GM19239 (cell line): ENCODE measurements at places on chromosomes 13 and 19.

GRCh38 chr19:43575156-43575950, at the start of the genes PINLYP and XRCC1:
Gene PINLYP (plus strand): TSS chr19:43575801. CDS start chr19:43577192, 1,391 bp downstream.
Gene XRCC1 (minus strand): TSS chr19:43575527. CDS start chr19:43575458, 69 bp downstream.
- peak; percentile 92 for DNase-seq

GRCh38 chr19:42255766-42256745, 1.1 kb upstream of the ERF start:
- no peak for DNase-seq

DNA sequence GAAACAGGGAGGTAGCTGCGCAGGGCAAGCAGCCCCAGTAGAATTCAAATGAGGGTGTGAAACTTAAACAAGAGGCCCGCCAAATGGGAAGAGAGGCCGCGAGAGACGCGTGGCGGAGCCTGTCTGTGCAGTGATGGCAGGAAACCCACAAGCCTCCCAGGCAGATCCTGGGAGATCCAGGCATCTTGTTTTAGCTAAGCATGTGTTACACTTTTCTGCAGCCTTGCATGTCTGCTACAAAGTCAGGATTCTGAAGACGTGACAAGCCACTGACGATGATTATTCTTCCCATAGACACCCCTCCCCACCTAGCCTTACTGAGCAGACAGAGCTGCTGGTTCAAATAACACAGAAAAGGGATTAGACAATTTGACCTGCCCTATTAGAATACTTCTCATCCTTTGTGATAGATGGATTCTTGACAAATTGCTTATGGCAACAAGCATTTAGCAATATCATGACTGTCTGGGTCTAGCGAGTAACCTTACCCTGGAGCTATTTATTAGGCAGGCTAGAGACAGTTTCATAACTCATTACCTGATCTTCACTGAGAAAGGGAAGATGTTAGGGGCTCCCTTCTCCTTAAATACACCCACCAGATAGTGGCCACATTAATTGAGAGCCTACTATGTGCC, 185.2 kb upstream of the IRS2 start:
- DNase-seq: no peak

DNA sequence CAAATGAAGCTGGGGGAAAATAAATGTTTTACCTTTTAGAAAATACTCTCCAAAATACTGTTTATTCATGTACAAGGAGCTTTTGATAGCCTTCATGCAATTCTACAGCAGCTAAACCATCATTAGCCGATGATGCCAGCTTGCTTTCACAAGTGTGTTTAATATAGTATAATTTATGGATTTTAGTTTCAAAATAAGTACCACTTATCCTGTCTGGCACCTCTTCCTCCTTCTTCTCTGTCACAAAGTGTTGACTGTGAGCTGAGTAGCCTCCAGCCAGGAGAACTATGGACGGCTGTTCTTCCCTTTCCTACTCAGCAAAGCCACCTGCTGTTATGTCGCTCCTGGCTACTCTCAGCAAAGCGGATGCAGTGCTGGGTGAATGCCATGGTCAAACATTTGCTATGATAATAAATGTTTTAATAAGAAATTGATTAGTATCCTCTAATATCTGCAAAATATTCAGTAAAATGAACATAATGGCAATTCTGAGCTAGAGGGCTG, 238.2 kb downstream of the LIG4 start:
- no peak for DNase-seq

DNA sequence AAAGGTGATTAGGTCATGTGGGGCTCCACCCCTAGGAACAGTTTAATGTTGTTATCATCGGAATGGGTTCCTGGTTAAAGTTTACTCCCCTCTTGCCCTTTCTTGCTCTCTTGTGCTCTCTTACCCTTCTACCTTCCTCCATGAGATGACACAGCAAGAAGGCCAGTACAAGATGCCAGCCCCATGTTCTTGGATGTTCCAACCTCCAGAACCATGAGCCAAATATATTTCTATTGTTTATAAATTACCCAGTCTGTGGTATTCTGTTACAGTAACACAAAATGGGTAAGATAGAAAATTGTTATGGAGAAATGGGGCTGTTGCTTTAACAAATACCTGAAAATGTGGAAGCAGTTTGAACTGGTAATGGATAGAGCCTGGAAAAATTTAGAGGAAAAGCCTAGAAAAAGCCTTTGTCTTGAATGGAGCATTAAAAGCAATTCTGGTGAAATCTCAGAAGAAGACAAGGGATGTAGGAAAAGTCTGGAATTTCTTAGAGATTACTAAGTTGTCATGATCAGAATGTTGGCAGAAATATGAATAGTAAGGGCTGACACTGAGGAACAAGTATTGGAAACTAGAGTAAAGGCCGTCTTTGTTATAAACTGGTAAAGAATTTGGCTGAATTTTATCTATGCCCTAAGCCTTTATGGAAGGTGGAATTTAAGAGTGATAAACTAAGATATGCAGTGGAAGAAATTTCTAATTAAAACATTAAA, 53.5 kb upstream of the TSC22D1 start:
- DNase-seq: no peak

GRCh38 chr13:85575110-85575509, 224.1 kb downstream of the SLITRK6 start:
- DNase-seq: no peak

DNA sequence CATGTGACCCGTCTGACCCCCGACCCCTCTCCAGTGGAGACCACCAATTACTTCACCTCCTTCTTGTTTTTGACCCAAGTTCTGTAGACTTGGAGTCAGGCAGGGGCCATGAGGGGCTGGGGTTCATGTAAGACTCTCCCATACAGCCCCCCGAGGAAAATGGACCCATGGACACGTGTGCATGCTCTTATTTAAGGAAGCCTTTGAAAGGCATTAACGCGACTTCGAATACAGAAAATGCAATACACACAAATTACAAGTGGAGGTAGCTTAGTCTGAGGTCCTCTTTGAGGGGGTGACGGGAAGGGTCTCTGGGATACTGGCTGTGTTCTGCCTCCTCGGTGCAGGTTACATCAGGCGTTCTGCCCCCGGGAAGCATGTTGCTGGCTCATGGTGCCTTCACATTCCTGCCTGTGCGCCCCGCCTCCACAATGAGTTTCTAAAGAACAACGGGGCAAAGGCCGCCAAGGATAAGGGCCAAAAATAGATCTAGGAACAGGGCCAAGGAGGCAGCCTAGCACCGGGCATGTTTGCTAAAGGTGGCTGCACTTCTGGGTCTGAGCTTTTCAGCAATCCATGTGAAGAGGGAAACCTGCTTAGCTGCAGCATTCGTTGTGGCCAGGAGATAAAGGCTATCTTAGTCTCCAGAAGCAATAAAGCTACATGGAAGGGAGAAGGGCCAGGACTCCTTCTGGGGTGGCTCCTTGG, 54.5 kb downstream of the RAB20 start:
- DNase-seq: no peak

DNA sequence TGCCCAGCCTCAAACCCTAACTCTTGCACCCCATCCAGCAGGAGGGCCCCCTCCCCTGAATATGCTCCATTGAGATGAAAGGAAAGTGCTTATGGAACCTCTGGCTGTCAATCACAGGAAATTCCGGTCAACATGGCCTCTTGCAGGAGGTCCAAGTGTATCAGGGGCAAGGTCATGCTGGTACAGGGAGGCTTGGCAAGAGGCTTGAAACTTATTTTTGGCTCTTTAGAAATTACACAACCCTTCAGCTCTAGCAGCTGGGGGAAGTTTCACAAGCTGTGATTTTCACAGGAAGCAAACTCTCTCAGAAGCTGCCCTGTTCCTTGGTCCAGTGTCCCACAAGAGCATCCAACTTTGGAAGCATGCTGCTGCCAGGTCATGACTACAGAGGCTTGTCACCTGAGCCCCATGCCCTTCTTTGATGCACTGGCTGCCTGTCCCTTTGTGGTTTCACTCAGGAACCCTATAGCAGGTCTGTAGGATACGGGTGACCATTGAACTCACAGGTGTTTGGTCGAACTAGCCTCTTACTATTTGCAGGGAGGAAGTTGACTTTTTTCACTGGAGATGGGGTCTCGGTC, 8.4 kb downstream of the ASF1B start:
- no peak for DNase-seq

GRCh38 chr13:53197424-53197823, 168.8 kb downstream of the OLFM4 start:
- DNase-seq: no peak

DNA sequence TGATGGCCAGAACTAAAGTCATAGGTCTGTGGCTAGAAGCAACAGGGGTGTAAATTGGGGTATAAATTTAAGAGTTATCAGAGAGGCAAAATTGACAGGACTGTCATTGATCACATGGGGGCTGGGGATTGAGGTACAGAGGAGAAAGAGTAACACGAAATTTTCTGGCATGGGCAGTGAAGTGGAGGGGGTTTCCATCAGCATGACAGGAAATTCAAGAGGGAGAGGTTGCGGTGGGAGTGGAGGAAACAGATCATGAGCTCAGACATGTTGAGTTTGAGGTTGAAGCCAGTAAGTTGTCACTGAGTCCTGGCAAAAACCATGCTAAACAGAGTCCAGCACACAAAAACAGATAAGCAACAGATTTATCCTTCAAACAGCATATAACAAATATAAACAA, 192.1 kb upstream of the TSC22D1 start:
- DNase-seq: no peak

DNA sequence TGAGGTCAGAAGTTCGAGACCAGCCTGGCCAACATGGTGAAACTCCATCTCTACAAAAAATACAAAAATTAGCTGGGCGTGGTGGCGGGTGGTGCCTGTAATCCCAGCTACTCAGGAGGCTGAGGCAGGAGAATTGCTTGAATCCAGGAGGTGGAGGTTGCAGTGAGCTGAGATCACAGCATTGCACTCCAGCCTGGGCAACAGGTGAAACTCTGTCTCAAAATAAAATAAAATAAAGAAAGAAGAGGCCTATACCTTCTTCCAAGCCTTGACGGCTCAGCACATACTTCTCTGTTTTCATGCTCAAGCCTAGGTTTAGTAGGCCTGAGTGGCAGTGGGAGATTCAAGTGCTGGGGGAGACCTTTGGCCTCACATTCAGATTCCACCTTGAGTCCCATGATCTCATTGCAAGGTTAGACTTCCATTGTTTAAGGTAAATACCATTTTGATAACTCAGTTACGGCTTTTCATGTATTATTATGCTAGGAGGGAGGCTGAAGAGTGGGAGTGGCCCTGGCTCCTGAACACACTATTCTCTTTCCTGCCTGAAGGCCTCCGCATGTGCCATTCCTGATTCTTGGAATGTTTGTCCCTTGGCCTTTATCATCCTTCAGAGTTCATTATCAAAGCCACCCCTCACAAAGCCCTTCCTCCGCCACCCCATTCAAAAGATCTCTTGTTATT, 1.6 kb upstream of the SPINT2 start:
- no peak for DNase-seq

GRCh38 chr13:41402691-41403511, 54.4 kb upstream of the RGCC start:
- no peak for DNase-seq

- no peak for DNase-seq
Measured at GRCh38 chr13:64925284-64925683, 2304.9 kb downstream of the PCDH9 start.

GRCh38 chr19:48085076-48085475, 25.5 kb downstream of the PLA2G4C start:
- DNase-seq: no peak

GRCh38 chr19:38685666-38686529, 38.4 kb downstream of the ACTN4 start:
- DNase-seq: no peak

DNA sequence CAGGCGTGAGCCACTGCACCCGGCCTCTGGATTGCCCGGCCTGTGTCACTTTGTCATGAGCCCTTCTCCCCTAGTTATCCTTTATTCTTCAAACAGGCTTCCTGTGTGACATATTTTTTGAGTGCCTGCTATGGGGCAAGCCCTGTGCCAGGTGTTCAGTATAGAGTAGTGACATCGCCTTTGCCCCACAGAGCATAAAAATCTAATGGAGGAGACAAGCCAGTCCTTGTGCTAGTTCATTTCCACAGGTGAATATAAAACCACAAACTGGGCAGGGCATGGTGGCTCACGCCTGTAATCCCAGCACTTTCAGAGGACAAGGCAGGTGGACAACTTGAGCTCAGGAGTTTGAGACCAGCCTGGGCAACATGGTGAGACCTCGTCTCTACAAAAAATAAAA, 43.2 kb downstream of the BBC3 start:
- no peak for DNase-seq

- DNase-seq: no peak
Measured at GRCh38 chr13:26052337-26052736, 521 bp upstream of the SHISA2 start.

DNA sequence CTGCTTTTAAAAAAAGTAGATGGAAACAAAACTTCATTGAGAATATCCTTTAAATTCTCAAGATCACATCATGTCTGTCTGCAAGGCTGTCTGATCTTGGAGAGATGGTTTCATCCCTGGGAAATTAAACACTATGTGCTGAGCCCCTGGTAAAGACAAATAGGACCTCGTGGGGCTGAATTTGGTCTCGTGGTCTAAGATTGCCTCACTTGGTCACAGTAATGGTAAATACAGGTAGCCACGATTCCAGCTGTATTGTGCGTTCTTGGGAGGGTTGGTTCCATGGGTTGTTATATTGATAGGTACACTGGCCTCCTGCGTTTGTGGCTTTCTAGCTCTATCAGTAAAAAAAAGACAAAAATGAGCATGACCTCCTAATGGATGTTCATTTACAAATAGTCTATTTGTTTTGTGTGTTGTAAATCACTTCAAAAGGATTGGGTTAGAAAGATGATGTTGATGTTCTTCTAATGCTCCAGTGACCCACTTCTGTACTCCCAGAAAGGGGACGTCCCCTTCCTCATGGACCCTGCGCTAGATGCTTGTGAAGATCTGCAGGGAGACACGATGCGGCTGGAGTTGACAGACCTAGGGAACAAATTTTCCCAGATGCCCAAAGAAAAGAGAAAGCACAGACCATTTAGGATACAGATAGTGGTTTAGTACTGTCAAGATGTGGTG, 1.8 kb downstream of the CEBPG start:
- no peak for DNase-seq

GRCh38 chr19:7294558-7295212, 471 bp upstream of the INSR start:
- peak; percentile 48 for DNase-seq

- DNase-seq: no peak
Measured at GRCh38 chr19:3608079-3608641, 1.5 kb upstream of the TBXA2R start.

DNA sequence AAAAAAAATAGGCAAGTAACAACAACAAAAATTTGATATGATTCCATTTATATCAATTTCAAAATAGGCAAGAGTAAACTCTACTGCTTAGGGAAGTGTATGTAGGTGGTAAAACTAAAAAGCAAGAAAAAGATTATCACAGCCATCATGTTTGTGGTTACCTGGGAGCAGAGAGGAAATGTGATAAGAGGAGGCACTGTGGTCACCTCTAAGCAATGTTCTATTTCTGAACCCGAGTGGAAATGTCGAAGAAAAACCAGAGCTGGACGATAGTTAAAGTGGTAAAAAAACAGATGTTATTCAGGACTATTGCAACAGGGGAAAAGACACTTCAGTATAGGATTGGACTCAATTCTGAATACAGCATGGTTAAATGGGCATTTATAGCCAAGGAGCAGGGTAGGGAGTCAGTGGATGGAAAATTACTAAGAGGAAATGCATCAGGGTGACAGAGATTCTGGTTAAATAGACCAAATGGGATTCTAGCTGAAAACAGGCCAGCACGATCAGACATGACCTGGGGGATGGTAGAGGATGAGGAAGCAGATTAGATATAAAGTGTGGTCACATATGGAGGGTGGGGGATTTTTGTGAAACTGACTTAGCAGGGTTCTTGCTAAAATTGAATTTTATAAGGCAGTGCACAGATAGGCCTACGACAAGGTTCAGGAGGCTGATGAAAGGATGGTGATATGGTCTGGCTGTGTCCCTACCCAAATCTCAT, 6.0 kb upstream of the TEX30 start:
- DNase-seq: no peak
